ENCODE measurements at places on chromosomes 12 and 14. TPM values are rescaled to one million over a fixed set of nuclear protein-coding genes. Genes with fewer than 3 reads are reported as not detected.

TDRD9 gene
- total RNA-seq, result 0.45 TPM

DNA sequence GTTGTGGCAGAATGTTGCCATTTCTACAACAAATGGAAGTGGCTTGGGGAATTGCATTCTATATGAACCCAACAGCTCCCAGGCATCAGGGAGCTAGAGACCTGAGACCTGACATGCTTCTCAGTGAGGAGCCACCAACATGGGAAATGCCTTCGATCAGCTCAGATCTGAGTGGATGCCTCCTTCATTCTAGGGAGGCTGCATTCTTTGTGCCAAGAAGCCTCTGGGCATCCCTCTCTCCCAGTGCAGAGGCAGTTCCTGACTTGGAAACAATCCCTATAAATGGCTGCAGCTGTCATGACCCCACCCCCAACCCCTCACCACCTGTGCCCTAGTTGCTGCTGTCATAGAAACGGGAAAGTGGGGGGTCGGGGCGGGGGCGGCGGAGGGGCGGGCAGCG lies 196.3 kb downstream of the PPM1H start:
- no peak for DNase-seq

DNA sequence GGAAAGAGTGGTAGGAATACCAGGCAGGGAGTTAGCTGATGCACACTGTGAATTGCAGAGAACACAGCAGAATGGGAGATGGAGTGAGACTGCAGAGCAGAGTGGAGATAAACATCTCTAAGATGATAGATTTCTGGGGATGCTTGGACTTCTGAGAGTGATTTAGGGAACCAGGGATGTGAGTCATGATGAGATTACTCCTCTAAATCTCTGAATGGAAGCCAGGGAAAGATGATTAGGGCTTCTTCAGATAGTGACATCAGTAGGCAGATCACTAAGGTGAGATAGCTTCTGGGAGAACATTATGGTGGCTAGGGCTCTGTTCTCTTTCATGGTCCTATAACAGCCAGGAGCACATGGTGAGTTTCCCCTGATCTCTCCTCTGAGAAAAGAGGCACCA lies 501.5 kb upstream of the USP15 start:
- DNase-seq, result no peak

DNA sequence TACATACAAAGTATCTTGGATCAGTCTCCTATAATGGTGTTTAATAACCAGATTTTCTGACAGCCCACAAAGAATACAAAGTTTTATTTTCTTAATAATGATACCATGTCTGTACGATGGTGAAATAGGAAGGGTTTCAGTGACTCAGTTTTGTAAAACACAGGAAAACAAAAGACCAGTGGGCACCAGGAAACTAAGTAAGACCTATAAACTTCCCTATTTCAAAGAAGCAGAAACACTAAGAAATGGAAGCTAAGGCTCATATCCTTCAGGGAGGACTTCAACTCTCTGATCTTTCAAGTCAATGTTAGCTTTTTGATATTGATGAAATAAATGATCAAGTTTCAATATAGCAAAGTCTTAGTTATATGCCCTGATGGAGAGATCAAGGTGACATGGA lies 196.0 kb downstream of the DUSP6 start:
- DNase-seq, result peak; percentile 38

DNA sequence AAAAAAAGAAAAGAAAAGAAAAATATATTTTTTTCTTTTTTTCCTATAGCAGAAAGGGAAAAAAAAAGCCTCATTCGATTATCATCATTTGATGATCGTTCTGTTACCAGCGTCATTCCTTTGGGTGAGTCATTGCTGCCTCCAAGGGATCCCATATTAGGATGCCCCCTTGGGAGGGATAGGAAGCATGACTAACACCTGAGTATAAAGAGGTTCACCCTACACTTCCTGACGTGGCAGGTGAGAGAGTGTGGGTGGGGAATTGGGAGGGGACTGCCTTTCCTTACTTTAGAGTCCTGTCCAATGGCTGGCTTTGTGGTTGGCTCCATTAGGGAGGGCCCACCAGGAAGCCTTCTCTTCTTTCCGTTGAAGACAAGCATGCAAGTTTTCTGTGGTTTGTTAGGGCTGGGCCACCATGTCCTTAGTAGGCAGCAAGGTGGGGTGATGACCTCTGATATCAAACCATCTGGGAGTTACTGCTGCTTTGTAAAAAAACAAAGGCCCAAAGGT lies 56.1 kb upstream of the FUT8 start:
- peak; percentile 90 for DNase-seq

DNA sequence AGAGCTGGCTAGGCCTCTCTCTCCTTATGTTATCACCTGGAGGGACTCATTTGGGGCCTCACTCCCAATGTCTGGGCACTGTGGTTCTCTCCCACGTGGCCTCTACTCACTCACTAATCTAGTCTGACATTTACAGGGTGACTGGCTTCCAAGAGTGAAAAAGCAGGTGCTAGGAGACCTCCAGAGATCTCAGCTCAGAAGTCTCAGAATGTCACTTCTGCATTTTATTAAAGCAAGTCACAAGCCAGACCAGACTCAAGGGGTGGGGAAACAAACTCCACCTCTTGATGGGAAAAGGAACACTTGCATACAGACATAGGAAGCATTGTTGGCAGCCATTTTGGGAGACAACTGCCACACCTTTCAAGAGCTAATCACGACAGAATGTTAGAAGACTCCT lies 175.9 kb downstream of the MON2 start:
- no peak for DNase-seq

- no peak for DNase-seq
Observed at GRCh38 chr12:49413010-49413409, 45.7 kb downstream of the SPATS2 start.

- no peak for DNase-seq
Observed at GRCh38 chr14:92459950-92460421, 53.6 kb upstream of the RIN3 start.

- peak; percentile 58 for DNase-seq
Observed at GRCh38 chr12:108468196-108468968, 46.7 kb upstream of the FICD start.

DNA sequence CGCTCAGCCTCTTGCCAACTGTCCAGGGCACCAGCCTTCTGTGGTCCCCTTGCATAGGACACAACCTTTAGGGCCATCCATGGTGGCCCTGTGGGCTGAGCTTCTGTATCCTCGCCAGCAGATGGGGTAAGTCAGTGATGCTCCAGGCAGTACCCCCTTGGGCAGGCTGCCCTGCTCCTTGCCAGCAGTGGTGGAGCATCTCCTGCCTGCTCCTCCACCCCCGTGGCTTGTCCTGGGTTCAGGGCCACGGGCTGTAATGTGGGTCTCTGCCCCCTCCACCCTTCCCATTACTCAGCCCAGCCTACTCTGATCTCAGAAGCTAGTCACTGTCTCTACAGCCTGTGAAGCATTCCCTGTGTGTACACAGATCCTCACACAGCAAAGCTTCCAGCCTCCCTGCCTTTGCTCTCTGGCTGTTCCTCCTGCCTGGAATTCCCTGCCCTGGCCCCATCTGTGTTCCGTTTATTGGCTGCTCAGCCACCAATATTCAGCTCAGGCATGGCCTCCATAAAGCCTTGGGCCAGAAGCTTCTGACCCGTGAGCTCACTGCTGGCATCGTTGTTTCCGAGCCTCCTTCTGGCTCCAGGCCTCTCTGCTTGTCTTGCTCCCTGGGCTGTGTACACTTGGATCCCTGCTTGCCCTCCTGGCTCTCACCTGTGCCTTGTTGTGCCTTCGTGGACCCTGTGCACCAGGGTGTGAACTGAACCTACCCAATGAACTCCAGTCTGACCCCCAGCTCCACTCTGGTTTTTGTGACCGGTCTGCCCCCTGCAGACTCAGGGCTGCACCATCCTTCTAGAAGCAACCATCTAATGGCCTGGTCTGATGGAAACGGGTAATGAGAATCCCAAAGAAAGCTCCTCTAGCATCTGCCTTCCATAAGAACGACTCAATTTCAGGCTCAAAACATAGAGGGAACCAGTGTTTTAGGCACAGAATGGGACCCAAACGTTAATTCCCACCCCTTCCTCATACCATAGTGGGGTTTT lies 177.0 kb upstream of the PRMT8 start:
- no peak for DNase-seq

DNA sequence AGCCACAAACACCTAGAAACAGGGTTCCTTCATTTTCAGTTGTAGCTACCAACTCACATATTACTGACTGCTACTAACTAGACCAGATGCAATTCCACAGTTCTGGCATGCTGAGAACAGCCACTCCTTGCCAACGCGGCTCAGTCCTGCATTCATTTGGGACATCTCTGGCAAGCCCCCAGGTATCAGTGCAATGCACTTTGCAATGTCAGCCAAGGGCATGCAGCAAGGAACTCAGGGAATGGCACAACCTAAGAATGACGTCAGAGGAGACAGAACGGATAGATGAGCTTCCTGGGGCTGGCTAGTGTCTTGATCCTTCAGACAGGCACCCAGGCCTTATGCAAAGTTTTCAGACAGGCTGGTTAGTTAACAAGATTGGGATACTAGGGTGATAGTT lies 29.6 kb downstream of the MAP3K9 start:
- no peak for DNase-seq

All from fibroblast of the aortic adventitia (primary cell).